ENCODE measurements at places on chromosomes 12 and 14.

- peak; percentile 52 for DNase-seq
Measured at GRCh38 chr12:104825408-104825807, 132.7 kb downstream of the SLC41A2 start.

GRCh38 chr14:55913324-55914025 is 204.7 kb upstream of the PELI2 start:
- no peak for DNase-seq

- no peak for DNase-seq
Measured at GRCh38 chr12:115830070-115830469, 447.4 kb downstream of the MED13L start.

DNA sequence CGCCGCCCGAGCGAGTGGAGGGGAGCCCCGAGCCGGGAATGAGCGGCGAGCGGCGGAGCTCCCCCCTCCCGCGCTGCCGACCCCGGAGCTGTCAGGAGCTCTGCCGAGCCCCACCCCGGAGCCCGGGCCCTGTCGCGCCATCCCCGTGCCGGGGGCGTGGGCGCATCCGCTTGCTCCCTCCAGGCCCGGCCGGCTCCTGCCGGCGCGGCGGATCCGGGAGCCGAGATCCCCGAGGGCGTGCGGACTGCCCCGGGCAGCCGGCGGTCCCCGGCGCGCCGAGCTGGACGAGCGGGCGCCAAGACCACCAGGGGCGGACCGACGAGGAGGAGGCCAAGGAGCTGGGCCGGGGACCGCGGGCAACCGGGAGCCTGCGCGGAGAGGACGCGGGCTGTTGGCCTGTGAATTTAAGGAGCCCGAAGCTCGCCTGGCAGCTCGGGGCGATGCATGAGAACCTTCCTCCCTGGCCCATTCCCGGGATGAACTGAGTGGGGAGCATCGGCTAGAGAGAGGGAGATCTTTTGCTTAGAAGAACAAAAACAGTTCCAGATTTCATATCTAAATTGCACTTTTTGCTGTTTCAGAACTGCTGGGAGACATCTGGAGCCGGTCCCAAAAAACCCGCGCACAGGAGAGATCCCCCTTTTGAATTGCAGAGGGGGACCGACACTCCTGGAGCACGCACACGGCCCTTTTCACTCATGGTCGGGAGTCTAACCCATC is 2.0 kb downstream of the PTHLH start:
- DNase-seq = peak; percentile 50

DNA sequence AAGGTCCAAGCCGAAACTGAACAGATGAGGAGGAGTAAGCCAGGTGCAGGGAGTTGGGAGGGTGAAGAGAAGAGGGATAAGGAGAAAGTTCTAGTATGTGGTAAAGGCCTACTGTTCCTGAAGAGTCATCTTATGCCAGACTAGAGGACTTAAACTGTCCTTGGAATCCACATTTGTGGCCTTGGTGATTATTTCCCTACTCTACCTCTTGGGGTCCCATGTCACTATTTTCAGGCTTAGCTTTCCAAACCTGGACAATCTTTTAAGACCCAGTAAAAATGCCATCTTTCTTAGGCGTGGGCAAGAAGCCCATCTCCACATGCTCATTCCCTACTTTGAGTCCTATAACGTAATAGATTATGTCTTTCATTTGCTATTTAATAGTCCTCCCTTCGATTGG is 40.1 kb upstream of the CRY1 start:
- no peak for DNase-seq

GRCh38 chr14:41606532-41607303 is at the start of gene LRFN5:
Gene LRFN5, plus strand, starts transcription at chr14:41606876.
- no peak for DNase-seq

DNA sequence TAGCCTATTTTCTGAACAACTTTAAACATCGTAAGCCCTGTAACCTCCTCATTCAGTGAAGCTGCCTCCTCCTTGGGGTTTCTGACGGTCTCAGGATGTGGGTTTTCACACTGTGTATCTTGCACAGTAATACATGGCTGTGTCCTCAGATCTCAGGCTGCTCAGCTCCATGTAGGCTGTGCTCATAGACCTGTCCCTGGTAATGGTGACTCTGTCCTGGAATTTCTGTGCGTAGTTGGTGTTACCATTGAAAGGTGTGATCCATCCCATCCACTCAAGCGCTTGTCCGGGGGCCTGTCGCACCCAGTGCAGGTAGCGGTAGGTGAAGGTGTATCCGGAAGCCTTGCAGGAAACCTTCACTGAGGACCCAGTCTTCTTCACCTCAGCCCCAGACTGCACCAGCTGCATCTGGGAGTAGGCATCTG is 980.5 kb downstream of the TMEM121 start:
- DNase-seq = no peak

GRCh38 chr14:62123961-62124360 is 361.7 kb downstream of the SNAPC1 start:
- DNase-seq = no peak

DNA sequence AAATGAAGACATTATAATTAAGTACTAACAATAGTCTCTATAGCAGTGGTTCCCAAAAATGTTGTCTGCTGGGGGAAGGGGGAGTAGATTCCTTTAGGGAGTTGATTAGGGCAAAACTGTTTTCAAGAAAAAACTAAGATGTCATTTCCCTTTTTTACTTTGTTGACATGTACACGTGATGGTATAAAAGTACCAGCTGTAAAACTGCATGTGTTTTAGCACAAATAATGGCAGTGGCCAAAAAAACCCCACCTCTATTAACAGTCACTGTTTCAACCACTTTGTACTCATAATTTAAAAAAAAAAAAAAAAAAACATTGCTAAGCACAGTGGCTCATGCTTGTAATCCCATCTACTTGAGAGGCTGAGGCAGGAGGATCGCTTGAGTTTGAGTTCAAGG is 61.7 kb downstream of the PPP1R12A start:
- DNase-seq = no peak

DNA sequence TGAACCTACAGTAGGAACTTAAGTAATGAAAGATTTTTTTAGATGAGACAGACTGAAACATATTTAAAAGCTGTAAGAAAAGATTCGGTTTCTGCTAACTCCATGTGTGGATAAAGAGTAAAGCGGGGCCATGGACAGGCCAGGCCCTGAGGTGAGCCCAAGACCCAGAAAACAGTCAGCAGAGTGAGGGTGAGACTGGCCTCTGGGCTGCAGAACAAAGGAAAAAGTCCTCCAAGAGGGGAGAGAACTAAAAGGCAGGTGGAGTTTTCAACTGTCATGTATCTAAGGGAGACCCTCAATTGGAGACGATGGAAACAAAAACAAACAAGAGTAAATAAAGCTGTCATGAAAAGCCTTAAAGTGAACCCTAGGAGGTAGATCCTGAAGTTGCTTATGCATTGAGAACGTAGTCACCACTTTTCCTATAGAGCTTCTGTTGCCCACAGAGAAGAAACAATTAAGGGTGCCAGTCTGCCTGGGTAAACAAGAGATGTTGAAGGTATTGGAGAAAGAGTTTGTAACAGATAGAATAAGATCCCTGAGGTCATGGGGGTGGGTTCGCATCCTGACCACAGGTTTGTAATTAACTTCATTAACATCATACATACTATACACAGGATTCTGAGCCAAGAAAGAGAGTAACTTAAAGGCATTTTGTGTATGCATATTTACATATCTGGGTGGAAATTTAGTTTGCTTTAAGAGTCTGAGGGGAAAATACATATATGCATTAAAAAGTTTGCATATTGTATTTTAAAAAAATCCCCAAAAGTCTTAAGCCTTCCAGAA is 268.7 kb upstream of the PDE3A start:
- DNase-seq = no peak

All from NCI-H526 (cell line).